ENCODE measurements at places on chromosomes 6 and 20.

GRCh38 chr6:28207510-28208110 is 17.5 kb upstream of the ZSCAN9 start:
- DNase-seq, result no peak

DNA sequence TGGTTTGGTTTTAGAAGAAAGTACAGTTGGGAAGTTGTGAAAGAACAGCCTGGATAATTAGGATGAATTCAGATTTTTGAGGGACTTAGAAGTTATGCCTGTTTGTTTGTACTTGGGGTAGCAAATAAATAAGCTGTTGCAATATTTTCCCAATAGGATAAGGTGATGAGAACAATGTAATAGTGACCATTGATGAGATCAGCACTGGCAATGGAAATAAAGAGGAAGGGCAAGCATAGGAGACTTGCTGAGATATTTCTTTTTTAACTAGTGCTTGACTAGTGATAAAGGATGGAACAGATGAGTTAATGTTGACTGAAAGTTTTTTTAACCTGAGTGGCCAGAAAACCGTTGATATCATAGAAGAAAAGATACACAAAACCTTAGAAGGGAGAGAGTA is 498.8 kb downstream of the CDKAL1 start:
- no peak for DNase-seq

DNA sequence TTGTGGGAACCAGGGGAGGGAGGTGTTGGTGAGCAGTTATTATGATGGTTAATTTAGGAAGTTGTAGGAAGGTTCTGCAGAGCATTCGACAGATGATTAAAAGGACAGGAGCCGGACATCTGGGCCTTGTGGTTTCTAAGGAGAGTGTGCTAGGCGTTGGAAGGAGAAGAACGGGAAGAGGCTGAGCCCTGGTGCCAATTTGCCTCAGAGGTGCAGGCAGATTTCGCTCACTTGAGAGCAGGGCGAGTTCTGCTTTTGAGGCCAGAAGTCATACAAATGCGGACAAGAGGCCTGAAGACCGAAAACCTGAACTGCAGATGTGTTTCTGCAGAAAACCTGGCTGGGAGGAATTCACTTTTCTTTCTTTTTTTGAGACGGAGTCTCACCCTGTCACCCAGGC is 30.5 kb upstream of the RPS6KA2 start:
- no peak for DNase-seq

GRCh38 chr6:131568726-131569125 is 4.3 kb upstream of the ARG1 start:
- DNase-seq, result no peak

- DNase-seq, result no peak
Observed at GRCh38 chr6:158910484-158911440, 89.2 kb downstream of the RSPH3 start.

GRCh38 chr6:150622476-150622875 is 22.8 kb downstream of the PLEKHG1 start:
- DNase-seq, result no peak
